ENCODE measurements at places on chromosomes 7 and 10.
A peak's percentile ranks its signal among the peaks of the same experiment; 100 is the strongest.

DNA sequence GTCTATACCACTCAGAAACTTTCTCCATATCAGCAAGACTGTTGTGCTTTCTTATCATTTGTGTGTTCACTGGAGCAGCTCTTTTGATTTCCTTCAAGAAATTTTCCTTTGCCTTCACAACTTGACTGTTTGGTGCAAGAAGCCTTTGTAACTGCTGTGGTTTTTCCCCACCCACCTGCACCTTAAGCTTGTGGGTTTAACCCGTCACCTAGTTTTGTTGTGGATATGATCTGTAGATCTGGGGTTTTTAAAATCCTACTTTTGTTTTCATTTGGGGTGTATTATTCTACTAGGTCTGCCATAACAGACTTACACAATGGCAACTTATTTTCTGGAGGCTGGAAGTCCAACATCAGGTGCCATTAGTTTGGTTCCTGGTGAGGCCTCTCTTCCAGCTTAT, 30.5 kb upstream of the CHST3 start:
- DNase-seq: no peak

GRCh38 chr10:43188702-43189101, 50.5 kb downstream of the CSGALNACT2 start:
- no peak for DNase-seq

GRCh38 chr10:88810196-88810961, 7.8 kb downstream of the LIPM start:
- DNase-seq: no peak

DNA sequence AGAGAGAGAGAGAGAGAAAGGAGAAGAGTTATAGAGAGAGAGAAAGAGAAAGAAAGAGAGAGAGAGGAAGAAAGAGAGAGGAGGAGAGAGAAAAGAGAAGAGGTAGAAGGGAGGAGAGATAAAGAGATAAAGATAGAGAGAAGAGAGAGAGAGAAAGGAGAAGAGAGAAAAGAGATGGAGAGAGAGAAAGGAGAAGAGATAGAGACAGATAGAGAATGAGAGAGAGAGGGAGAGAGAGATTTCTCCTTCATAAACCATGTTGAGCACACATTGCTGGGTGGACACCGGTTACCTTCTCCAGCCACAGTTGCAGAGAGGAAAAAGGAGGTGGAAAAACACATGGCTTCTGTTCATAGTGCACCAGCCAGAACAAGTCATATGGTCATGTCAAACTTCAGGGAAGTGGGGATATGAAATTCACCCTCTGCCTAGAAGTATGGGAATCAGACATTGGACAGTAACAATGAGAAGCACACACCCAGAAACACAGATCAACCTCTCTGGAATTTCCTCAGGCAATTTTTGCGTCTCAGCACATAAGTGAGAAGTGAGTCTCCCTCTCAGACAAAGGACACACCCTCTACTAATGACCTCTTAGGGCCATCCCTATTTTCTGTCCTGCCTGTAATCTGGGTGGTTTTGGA, 172.5 kb upstream of the SVIL start:
- DNase-seq: no peak

GRCh38 chr7:4631380-4632179, 50.5 kb upstream of the FOXK1 start:
- peak; percentile 65 for DNase-seq

DNA sequence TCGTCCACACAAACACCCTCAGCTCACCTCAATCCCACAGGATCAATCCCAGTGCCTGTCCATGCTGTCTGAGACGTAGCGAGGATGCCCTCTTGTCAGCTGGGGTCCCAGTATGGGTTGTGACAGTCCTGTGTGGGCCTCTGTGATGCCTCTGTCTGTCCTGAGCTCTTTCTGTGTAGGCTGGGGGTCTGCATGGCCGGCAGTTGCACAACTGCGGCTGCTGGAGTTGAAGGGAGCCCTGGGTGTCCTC, 12.4 kb downstream of the ANTXRL start:
- no peak for DNase-seq

Data from anterior cingulate cortex (tissue), 58 donors.